G401 (cell line): ENCODE measurements at places on chromosomes 6 and 20. TPM values are rescaled to one million over a fixed set of nuclear protein-coding genes. Genes with fewer than 3 reads are reported as not detected.

GRCh38 chr6:137093183-137094069 lies 48.7 kb upstream of the IL20RA start:
- DNase-seq = no peak

- DNase-seq = no peak
Measured at GRCh38 chr6:100381111-100381510, 83.6 kb downstream of the SIM1 start.

GPX5 gene
- total RNA-seq = not detected in 2 replicates

DNA sequence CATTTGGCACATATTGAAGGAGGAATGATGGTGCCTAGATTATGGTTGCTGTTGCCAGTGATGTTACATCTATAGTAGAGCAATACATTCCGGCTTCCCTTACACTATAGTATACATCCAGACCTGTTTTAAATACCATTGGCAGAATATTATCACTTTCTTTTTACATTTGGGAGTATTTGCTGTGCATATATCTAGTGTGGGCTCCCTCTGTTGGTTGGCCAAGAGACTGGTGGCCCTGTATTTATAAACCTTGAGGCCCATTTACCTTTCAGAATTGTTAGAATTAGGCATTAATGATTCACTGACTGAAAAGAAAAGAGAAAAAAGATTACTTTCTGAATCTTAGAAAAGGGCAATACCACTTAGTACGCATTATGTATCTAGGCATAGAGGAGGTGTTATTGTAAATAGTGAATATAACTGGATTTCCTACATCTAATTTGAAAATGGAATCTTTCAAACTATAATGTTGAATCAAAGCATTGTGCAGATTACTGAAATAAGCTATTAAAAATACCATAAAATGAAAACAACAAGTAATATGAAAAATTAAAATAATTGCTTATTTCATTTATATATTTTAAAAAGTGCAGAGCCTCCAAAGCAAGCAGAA lies 628.8 kb upstream of the MAN1A1 start:
- DNase-seq = no peak

CNR1 gene
- total RNA-seq = not detected in 2 replicates

GRCh38 chr6:169807699-169808607 lies 56.5 kb downstream of the ERMARD start:
- no peak for DNase-seq

PPIL6 gene
- 2.8 and 4.2 TPM in 2 replicates for total RNA-seq

TRIM31 gene
- total RNA-seq = not detected in 2 replicates

DNA sequence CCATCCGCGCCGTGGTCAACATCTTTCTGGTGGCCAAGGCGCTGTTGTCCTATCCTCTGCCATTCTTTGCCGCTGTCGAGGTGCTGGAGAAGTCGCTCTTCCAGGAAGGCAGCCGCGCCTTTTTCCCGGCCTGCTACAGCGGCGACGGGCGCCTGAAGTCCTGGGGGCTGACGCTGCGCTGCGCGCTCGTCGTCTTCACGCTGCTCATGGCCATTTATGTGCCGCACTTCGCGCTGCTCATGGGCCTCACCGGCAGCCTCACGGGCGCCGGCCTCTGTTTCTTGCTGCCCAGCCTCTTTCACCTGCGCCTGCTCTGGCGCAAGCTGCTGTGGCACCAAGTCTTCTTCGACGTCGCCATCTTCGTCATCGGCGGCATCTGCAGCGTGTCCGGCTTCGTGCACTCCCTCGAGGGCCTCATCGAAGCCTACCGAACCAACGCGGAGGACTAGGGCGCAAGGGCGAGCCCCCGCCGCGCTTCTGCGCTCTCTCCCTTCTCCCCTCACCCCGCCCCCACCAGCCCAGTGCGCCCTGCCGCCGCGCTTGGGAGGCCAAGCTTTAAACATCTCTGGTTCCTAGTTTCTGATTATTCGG lies 4.0 kb downstream of the SLC32A1 start:
- no peak for DNase-seq

GRCh38 chr20:37479925-37480691 lies 40.9 kb upstream of the NNAT start:
- DNase-seq = no peak

GRCh38 chr6:23213193-23213592 lies 643.8 kb downstream of the HDGFL1 start:
- DNase-seq = no peak

DNA sequence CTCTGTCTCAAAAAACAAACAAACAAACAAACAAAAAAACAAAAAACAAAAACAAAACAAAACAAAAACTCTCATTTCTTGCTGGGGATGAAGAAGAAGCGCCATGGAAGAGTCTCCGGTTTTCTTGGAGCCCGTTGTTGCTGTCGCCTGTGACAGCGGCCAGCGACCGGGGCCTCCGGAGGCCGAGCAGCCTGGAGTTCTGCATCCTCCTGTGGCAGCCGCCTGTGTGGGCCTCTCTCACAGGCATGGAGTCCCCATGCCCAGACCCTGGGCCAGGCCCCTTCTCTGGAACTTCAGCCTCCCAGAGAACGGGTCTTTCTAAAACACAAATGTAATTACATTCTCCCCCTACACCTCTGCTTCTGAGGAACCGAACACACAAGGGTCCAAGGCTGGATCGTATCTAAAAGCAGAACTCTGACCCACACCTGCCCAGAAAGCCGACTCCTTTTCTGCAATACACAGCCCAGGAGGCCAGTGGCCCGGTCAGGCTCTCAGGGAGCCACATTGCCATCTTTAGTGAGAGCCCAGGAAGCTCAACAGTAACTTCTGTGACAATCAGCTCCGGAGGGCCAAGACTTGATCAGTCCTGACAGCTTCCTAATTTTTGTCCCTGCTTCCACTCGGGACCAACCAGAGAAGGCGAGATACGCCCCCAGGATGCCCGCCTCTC lies 18.5 kb downstream of the DACT2 start:
- no peak for DNase-seq

DNA sequence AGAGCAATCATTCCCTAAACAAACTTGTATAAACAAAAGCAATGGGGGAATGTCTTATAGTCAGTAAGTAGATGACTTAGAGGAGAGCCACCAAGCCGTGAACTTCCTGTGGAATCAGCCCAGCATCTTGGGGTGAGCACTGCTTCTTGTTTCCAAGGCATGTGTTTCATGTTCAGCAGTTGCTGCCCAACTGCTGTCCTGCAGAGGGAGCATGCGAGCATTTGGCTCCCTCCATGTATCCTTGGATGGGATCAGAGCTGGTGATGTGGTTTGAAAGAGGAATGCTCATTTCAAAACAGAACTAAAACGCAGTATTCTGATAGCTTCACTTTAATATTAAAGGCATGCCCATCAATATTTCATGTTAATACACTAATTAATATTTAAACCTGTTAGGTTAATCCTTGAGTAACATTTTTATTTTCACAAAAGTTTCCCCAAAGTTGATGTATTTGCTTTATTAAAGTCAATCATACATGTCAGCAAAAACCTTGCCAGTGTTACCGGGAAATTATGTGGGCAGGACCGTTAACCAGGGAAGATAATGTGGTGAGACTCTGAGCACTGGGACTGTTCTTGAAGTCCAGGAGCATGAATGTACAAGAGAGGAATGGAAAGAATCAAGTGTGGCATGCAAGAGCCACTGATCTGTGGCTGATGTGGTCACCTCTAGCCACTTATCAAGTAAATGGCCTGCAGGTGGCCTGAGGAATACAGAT lies 172.1 kb upstream of the GGTLC1 start:
- peak; percentile 82 for DNase-seq

DNA sequence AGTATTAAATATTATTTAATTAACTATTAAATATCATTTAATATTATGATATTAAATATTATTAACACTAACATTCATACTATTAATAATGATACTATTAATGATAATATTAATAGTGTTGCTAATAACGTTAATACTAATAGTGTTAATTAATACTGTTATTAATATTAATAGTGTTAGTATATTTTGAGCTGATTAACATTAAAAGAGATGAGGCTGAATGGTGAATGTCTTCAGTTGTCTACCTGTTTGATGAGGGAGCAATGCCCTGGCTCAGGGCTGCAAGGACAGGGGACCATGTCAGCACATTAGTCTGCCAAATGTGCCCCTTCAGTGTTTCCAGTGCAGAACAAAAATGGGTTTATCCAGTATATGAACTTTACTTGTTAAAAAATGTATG lies 96.6 kb upstream of the PLEKHG1 start:
- DNase-seq = no peak

- no peak for DNase-seq
Measured at GRCh38 chr6:106551155-106551554, 78.1 kb downstream of the RTN4IP1 start.

UNC5CL gene
- 0.71 TPM in 1 of 2 replicates, not detected in the other for total RNA-seq

CD83 gene
- total RNA-seq = 0.12 and 0.14 TPM in 2 replicates

CALHM4 gene
- not detected in 2 replicates for total RNA-seq

DNA sequence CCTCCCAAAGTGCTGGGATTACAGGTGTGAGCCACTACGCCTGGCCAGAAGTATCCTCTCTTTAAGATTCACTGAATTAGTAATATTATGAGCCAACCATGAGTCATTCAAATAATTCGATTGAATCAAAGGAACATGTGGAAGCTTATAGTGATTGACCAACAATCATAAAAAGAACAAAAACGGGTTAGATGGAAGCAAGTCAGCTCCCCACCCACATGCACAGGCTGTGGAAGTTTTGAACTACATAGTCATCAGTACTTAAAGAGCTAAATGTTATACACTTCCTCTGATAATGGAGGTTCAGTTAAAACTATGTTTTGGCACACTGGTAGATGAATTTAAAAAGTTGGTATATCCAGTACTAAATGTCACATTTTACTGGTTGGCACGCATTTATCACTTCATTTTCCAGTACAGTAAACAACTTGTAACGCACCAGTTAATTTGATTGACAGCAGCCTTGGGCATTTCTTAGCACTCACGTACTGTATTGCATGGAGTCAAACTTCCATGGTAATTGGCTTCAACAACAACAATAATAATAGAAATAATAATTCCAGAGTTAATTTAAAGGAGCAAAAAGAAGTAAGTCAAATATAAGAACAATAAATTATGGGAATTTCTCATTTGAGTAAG lies 1107.3 kb upstream of the MAP3K7 start:
- DNase-seq = no peak

CDSN gene
- total RNA-seq = not detected in 2 replicates

CD93 gene
- total RNA-seq = not detected in 2 replicates

GRCh38 chr6:109815054-109815453 lies 124.0 kb downstream of the FIG4 start:
- DNase-seq = no peak

- DNase-seq = peak; percentile 63
Measured at GRCh38 chr6:3195695-3196497, 31.6 kb downstream of the TUBB2B start.

MUC21 gene
- not detected in 2 replicates for total RNA-seq
